ENCODE measurements at places on chromosomes 13 and 19.

DNA sequence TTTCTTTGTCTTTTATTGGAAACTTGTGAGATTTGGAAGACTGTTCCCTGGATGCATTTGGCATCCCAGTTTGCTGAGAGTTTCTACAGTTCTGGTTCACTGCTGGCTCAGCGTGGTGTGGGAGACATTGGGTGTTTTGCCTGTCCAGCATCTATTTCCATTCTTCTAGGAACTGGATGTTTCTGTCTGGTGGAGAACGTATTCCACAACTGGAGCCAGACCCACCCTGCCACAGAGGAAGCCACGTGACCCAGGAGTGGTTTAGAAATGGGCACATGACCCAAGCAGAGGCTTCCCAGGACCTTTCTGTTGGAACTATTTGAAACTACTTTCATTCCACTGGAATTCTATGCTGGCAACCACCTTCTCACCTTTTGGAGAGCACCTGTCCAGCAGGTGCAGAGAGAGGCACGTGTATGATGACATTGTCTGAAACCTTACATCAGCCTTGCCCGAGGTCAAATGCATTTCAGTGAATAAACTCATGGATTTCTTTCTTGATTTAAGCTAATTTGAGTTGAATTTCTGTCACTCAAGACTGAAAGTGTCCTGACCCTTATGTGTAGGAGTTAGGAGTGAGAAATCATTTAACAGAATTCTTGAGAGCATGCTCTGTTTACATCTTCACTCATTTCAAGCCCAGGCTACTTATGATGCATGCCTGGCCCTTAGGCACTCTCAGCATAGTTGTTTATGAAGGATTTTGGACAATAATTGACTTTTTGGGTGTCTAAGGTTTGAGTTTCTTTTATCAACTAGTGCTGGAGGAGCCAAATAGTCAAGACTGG lies 121.8 kb downstream of the AKAP11 start:
- DNase-seq: no peak

DNA sequence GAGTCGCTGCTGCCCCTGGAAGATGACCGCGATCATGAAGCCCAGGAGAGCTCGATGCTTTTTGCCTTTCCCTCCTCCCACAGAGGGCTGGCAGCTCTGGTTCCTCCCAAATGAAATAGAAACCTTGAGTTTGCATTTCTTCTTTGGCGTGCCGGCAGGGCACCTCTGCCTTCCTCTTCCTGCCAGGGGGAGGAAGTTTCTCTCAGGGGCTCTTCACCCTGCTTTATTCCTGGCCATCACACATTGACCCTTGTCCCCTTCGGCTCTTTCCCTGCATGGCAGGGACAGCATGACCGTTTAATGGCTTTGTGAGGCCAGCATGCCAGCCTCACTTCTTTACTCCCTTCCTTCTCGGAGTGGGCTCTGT lies 47.9 kb downstream of the ACTN4 start:
- no peak for DNase-seq

GRCh38 chr19:33553530-33554310 lies 32.1 kb upstream of the PEPD start:
- DNase-seq: no peak

DNA sequence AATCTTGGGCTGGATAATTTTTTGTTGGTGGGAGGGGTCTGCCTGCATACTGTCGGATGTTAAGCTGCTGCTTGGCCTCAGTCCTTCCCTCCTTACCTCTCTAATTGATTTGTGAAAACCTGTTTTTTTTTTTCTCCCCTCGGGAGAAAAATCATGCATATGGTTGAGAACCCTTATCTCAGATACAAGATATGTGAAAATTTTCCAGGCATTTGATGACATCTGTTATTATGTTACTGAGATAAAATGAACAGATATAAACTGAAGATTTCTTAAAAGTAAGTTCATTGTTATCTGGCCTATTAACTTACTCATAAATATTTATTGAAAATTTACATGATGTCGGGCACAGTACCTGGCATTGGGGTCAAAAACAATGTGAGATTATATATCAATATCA lies 1375.7 kb downstream of the PCDH9 start:
- DNase-seq: no peak

GRCh38 chr13:71866335-71867130 lies 471 bp downstream of the DACH1 start:
- no peak for DNase-seq

DNA sequence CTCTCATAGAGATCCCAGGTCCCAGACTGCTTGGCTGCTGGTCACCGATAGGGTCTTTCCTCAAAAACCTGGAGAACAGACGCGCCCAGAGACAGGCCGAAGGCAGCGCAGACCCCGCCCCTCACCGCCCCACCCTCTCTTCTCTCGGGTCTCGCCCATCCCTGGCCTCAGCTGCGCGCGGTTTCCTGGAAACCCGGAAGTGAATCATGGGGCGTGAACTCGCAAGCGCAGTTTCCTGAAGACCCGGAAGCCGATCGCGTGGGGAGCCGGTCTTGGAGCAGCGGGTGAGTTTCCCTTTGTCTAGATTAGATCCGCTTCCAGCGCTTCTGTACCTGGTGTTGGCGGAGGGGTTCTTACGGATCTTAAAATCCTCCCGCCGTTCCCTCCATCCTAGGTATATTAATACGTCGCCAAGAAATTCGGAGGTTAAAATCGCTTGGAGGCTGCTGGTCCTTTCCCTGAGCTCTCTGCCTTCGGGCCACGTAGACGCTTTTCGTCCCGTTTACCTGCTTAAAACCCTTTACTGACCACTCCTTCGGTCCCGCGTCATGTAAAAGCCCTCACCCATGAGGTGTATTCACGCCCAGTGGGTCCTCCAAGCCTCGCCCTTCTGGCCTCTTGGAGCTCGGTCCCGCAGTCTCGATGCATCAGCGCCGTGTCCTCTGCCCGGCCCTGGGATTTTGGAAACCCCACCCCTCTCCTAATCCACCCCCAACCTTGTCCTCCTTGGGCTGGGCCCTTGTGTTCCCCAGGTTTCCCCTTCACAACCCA lies at the start of gene ZNF578:
Gene ZNF578, plus strand, starts transcription at position 230 of the 771 bp plus-strand sequence. CDS start 48,293 bp downstream, outside the sequence.
- no peak for DNase-seq

GRCh38 chr19:43606569-43607229 lies 5.2 kb upstream of the SRRM5 start:
- no peak for DNase-seq

- no peak for DNase-seq
Observed at GRCh38 chr19:5321851-5322681, 18.5 kb downstream of the PTPRS start.

DNA sequence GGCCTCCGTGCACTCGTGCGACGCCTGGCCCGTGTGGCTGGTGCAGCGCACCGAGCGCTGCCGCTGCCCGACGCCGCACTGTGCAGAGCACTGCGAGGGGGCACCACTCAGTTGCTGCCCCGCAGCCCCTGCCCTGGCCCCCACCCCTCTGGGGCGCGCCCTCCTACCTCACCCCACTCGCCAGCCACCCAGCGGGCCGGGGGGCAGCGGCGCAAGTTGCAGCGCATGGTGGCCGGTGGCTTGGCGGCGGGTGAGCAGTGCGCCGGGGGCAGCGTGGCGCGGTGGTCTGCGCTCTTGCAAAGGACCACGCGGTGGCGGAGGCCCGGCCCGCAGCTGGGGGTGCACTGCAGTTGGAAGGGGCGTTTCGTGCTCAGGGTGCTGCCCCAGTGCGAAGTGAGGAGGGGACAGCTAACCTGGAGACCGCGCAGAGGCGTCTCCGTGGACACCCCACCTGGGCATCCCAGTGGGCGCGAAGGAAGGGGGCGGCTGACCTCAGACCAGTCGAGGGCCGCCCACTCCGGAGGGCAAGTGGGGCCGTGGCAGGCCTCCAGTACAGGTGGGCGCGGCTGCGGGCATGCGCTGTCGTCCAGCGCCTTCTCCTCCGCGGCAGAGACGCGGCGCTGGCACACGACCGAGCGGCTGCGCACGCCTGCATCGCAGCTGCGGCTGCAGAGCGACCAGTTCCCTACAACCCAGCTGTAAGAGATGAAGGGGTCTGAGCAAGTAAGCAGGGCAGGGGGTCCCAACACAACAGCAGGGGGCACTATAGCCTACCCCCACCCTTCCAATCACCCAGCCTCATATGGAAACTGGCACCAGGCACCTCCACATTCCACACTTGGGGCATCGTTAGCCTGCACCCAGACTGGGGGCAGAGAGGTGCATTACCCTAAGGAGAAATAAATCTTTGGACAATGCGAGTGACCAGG lies 8.0 kb upstream of the MYO1F start:
- DNase-seq: no peak

GRCh38 chr19:29450812-29451211 lies 75.0 kb upstream of the VSTM2B start:
- no peak for DNase-seq

GRCh38 chr19:45526143-45526542 lies 18.9 kb downstream of the VASP start:
- DNase-seq: peak; percentile 58

GRCh38 chr13:48220981-48221685 lies 11.9 kb upstream of the ITM2B start:
- DNase-seq: no peak

GRCh38 chr19:42435316-42435715 lies 7.4 kb downstream of the CXCL17 start:
- DNase-seq: no peak

GRCh38 chr19:47507012-47507411 lies 7.9 kb downstream of the NAPA start:
- no peak for DNase-seq

GRCh38 chr19:40639638-40639982 lies 38.4 kb downstream of the LTBP4 start:
- DNase-seq: no peak

DNA sequence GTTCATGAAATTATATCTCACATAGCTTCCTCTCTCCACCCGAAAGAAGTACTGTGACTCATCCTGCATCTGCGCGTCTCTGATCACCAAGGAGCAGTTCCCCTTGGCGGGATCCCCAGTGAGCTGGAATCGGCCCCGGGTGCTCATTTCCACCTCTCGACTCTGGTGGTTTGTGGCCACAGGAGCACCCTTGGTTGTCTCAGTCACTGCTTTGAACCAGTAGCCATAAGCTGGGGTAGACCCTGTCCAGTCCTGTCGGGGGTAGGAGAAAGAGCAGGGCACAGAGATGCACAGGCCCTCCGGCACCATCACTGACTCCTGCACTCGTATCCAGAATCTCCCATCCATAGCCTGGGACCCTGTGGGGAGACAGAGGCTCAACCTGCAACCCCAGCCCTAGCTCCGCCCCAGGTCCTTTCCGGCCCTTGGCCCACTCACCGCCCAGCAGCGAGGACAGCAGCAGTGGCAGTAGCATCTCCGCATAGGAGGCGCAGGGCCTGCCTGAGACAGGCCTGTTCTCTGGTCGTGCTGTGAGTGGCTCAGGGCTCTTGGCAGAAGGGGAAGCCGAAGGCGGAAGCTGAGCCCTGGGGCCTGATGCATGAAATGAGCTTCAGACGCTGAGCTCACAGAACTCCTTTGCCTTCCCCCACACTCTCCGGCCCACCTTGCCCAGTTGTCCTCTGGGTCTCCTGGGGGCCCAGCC lies at the start of gene SIGLEC10:
Gene SIGLEC10, minus strand, starts transcription at position 536 of the 703 bp plus-strand sequence. Its CDS starts 61 bp downstream, at position 475.
- no peak for DNase-seq

DNA sequence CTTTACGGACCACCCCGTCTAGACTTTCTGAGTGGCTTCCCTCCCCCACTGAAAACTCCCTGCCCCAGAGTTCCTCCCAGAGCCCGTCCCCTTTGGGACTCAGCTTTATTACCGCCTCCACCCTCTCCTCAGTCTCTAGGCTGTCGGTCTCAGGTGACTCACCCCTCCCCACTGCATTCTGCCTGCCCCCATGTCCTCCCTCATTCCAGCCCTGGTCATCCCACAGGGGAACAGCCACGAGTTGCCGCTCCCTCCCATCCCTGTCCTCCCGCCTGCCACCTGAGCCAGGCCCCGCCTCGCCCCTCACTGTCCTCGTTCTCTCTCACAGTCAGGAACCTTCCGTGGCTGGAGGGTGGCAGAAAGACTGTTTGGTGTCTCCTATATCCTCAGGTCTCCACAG lies 57.3 kb downstream of the SMARCA4 start:
- DNase-seq: no peak

DNA sequence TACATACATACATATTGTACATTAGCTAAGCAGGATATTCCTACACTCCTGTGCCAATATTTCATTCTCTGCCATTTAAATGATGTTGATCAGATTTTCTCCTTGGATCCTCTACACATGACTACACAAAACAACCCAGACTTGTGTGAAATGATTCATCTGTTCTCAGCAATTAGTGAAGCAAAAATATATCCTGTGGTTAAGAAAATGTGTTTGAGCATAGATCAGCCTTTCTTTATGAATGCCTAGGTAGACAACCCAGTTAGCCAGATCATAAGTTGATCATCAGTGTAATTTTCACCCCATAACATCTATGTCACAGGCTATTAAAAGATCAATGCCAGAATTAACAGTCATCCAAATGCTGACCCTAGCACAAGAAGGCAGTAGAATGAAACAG lies 275.2 kb upstream of the EDNRB start:
- DNase-seq: no peak

DNA sequence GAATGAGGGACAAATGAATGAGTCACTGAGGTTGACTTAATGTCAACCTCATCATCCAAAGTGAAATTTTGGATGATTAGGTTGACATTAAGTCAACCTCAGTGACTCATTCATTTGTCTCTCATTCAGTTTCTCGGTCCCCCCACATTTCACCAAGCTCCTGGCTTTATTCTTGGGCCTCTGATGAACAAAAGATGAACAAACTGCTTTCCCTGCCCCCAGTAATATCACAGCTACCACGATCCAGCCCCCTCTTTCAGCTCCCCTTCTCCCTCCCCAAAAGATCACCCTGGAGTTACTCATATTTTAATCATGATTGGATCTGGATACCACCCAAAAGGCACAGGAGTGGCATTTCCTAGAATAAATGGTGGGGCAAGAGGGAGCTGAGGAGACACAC lies 10.8 kb downstream of the CEACAM18 start:
- no peak for DNase-seq

GRCh38 chr13:97880311-97880675 lies 73.2 kb upstream of the IPO5 start:
- no peak for DNase-seq

DNA sequence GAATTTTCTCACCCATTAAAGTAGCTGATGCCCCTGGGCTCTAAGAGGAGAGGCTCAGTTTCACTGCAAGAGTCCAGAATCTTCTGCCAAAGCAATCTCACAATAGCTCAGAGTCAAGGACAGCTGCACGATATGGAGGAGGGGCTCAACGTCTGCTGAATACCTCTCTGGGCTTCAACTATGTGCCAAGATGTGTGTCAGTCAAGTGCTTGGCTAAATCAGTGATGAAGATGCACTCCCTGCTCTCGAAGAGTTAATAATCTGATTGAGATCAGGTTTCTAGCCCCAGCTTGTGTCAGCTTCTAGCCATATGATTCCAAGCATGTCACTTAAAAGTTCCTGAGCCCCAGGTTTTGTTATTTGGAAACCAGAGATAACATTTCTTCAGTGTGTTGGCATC lies 46.8 kb downstream of the KLF12 start:
- no peak for DNase-seq

- DNase-seq: no peak
Observed at GRCh38 chr13:77389625-77390000, 62.7 kb upstream of the MYCBP2 start.

GRCh38 chr13:26222520-26223046 lies 469 bp upstream of the RNF6 start:
- no peak for DNase-seq

Data from NCI-H187 (cell line).